H9 (cell line): ENCODE measurements at places on chromosomes 13 and 19. TPM values are rescaled to one million over a fixed set of nuclear protein-coding genes. Genes with fewer than 3 reads are reported as not detected.

- H3K36me3 ChIP-seq, result peaks cover 71% of the 10 kb centered on the region
- no peaks in the 10 kb centered on the region for H3K27me3 ChIP-seq
- H3K4me3 ChIP-seq, result peak overlapping the region; percentile 17; the same call in 1 of the 3 replicates
- H3K4me1 ChIP-seq, result no peaks in the 10 kb centered on the region
Measured at GRCh38 chr19:15181394-15181793, 19.4 kb downstream of the NOTCH3 start.

The OR10H1 gene
- total RNA-seq, result not detected in 2 replicates

The GGN gene
- total RNA-seq, result 1.5 and 2.4 TPM in 2 replicates

DNA sequence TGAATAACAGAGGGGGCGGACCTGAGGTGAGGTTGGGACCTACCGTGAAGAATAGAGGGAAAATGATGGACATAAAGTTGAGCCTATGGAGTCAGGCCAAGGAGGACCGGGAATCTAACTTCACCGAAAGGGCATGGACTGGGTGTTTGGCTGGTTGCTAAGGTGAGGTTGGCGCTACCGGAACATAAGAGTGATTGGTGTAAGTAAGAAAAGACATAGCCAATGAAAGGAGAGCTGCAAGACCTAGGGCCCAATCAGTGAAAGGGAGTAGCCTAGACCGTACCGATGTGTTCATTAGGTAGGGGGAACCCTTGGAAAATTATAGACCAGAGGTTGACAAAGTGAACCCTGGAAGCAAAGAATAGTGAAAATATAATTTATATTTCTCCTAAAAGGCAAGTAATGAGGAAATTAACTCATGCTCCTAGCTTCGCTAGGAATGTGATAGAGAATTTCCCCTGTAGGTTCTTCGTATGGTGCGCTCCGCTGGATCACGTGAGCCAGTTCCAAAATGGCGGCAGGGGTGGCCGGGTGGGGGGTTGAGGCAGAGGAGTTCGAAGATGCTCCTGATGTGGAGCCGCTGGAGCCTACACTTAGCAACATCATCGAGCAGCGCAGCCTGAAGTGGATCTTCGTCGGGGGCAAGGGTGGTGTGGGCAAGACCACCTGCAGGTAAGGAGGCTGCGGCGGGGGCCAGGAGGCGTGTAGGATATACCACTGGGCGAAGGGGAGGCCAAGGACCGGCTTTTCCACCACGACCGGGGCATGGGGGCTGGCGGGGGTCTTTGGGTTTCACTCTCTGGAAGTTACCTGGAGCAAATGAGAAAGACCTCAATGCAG is at the start of gene GET3:
Gene GET3, plus strand, starts transcription at position 503 of the 840 bp plus-strand sequence. Its CDS starts 9 bp downstream, at position 512.
- no peak within 1 kb of the TSS for H3K27ac ChIP-seq
- no peaks in the 10 kb centered on the region for H3K4me1 ChIP-seq
- peak; percentile 99 for DNase-seq

- no peak overlapping the region for H3K27ac ChIP-seq
- H3K4me1 ChIP-seq, result no peaks in the 10 kb centered on the region
- no peak for DNase-seq
- no peaks in the 10 kb centered on the region for H3K27me3 ChIP-seq
Measured at GRCh38 chr19:45294291-45295029, 28.2 kb downstream of the CKM start.

DNA sequence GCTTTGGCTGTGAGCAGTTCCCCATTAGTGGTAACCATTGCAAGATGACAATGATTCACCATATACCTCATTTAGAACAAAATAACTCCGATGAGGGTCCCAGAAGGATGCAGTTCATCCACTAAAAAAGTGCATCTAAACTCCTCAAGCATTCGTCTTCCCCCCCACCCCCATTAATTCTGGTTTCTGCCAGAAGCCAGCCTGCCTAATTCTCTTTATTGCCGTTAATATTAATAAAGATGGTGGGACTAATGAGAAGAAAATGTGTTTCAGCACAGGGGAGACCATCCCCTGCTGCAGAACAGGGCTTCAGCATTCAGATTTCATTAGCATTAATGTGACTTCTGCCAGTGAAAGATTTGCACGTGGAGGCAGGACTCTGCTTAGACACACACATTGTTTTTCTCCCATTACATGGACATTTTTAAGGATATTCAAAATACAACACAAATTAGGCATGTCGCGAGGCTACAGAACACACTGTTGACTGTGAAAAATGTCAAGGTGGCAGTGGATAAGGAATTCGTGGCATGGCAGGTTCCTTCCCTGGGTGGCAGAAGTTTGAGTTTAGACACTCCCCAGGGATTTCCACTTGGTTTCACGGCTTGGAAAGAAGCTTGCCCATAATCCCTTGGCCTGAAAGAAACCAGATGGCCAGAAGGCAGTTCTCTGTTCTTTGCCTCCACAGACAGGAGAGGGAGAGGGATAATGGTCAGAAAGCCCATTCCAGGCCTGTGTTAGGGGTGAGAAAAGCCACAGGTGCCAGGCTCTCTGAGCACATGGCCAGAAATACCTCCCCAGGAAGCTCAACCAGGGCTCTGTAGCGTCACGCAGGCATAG is 236.5 kb downstream of the FOXO1 start:
- H3K27ac ChIP-seq, result no peak overlapping the region
- H3K27me3 ChIP-seq, result no peaks in the 10 kb centered on the region
- H3K4me1 ChIP-seq, result no peaks in the 10 kb centered on the region
- no peaks in the 10 kb centered on the region for H3K36me3 ChIP-seq

GRCh38 chr13:110250258-110250891 is 56.6 kb downstream of the COL4A1 start:
- H3K4me3 ChIP-seq, result no peak overlapping the region
- no peak for DNase-seq
- H3K4me1 ChIP-seq, result peaks cover 2% of the 10 kb centered on the region
- no peaks in the 10 kb centered on the region for H3K36me3 ChIP-seq
- no peaks in the 10 kb centered on the region for H3K27me3 ChIP-seq

DNA sequence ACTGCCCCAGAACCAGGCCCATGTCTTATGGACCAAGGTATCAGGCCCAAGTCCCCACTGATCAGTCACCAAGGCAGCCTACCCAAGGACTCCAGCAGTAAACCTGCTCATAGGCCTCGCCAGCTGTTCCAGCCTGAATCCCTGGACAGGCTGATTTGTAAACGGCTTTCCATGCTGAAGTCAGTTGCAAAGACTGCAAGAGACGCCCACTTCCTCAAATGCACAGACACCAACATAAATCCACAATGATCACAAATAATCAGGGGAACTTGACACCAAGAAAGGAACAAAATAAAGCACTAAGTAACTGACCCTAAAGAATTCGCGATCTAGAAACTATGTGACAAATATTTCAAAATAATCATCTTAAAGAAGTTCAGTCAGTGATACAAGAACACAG is 75.2 kb downstream of the RXFP2 start:
- H3K36me3 ChIP-seq, result peaks cover 9% of the 10 kb centered on the region
- no peaks in the 10 kb centered on the region for H3K4me1 ChIP-seq
- no peak for DNase-seq
- no peaks in the 10 kb centered on the region for H3K27me3 ChIP-seq
- no peak overlapping the region for H3K4me3 ChIP-seq

The MBD3L3 gene
- total RNA-seq, result not detected in 2 replicates

GRCh38 chr13:46172531-46172991 is 9.4 kb downstream of the LCP1 start:
- H3K4me1 ChIP-seq, result no peaks in the 10 kb centered on the region
- no peak overlapping the region for H3K4me3 ChIP-seq
- H3K27me3 ChIP-seq, result no peaks in the 10 kb centered on the region
- no peaks in the 10 kb centered on the region for H3K36me3 ChIP-seq
- DNase-seq, result no peak

The CPAMD8 gene
- 12.0 and 12.6 TPM in 2 replicates for total RNA-seq

DNA sequence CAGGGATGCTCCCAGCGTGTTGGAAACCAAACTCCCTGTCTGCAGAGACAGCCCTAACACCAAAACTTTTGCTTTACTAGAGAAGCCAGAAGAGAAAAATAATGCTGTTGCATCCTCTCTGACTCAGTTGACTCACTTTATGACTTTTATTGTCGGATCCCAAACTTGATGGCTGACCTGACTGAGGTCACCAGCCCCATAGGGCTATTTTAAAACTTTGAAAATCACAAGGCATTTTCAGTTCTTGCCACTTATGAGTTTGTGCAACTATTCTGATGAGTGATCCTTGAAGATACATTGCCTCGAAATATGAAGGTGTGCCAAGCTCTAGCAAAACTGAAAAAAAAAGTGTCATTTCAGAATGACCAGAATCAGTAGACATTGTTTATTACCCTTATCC is 320.2 kb downstream of the DLEU7 start:
- H3K4me1 ChIP-seq, result no peaks in the 10 kb centered on the region
- no peaks in the 10 kb centered on the region for H3K27me3 ChIP-seq
- H3K27ac ChIP-seq, result no peak overlapping the region
- H3K36me3 ChIP-seq, result no peaks in the 10 kb centered on the region

The ZNF471 gene
- not detected in 2 replicates for total RNA-seq

DNA sequence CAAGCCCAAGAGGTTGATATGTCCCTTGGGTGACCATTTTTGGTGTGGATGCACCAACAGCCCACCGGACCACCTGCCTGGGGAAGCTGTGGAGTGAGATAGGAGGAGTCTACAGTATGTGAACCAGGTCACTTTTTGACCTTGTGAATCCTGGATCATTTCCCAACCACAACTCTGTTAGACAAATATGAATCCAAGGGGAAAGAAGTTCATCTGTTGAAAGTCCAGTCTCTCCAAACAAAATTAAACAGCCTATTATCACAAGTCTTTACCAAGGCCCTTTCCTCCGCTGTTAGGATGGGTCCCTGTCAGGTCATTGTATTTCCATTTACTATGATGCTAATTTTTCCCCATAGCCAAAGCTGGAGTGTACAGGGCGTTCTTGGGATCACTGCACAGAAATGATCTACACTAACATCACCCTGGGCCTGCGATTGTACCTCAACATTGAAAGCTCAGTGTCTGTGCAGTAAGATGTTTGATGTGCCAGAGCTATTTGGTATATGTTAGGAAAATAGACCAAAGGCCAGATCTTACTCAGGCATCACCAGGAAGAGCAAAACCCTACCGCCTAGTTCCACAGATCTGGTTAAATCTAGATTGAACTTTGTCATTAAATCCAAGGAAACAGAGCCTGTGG is 117.1 kb downstream of the STARD13 start:
- no peaks in the 10 kb centered on the region for H3K36me3 ChIP-seq
- H3K27ac ChIP-seq, result no peak overlapping the region
- no peak for DNase-seq
- no peaks in the 10 kb centered on the region for H3K27me3 ChIP-seq
- H3K4me1 ChIP-seq, result no peaks in the 10 kb centered on the region
- H3K4me3 ChIP-seq, result no peak overlapping the region

DNA sequence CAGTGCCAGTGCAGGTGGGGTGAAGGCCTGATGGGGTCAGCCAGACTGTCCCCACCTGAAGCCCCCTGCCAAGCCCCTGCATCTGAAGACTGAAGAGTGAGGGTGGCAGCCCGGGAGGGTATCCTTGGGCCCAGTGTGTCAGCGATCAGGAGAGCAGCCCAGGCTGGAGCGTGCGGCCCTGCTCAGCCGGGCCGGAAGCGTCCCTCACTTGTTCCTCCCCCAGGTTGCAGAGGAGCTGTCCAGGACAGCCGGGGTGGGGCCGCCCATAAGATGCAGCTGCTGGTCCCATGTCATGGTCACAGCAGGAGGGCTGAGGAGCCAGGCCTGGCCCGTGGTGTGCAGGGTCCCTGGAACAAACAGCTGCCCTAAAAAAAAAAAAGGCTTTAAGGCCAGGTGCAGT is 55.4 kb downstream of the KDM4B start:
- DNase-seq, result no peak
- H3K4me3 ChIP-seq, result no peak overlapping the region
- no peak overlapping the region for H3K27ac ChIP-seq
- no peaks in the 10 kb centered on the region for H3K4me1 ChIP-seq
